ENCODE measurements at places on chromosomes 5 and 9.

GRCh38 chr5:129639331-129639730 is 108.6 kb upstream of the MINAR2 start:
- DNase-seq, result no peak

DNA sequence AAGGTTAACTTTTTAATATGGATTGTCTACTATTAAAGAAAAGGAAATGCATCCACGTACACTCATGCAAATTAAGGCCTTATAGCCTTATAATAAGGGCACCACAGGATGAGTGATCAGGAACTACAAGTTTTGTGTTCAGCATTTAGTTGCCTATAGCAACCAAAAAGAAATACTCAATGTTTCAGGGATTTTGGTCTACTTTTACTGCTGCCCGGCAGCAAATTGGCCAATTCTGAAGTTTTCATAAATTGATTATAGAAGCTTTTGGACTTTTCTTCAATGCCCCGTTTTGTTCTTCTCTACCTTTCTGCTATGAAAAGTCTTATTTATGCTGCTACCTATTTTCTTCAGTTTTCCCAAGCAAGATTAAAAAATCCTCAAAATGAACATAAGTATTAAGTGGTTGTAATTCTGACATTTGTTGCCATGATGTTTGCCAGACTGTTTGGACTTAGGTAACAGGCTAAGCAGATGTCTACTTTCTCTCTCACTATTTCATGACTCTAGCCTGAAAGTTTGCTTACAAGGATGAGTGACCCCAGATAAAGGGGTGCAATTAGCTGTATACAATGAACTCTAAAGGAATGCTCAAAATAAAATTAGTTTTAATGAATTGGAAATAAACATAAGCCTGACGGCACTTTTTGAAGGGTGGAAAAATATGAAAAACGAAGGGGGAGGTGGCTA is 391.5 kb upstream of the DAB2 start:
- no peak for DNase-seq

GRCh38 chr9:128124873-128125579 is 2.5 kb downstream of the PTGES2 start:
- DNase-seq, result no peak

- no peak for DNase-seq
Observed at GRCh38 chr5:95895251-95895650, 66.4 kb downstream of the ELL2 start.
